ENCODE measurements at places on chromosomes 4 and X. TPM values are rescaled to one million over a fixed set of nuclear protein-coding genes. Genes with fewer than 3 reads are reported as not detected.

DNA sequence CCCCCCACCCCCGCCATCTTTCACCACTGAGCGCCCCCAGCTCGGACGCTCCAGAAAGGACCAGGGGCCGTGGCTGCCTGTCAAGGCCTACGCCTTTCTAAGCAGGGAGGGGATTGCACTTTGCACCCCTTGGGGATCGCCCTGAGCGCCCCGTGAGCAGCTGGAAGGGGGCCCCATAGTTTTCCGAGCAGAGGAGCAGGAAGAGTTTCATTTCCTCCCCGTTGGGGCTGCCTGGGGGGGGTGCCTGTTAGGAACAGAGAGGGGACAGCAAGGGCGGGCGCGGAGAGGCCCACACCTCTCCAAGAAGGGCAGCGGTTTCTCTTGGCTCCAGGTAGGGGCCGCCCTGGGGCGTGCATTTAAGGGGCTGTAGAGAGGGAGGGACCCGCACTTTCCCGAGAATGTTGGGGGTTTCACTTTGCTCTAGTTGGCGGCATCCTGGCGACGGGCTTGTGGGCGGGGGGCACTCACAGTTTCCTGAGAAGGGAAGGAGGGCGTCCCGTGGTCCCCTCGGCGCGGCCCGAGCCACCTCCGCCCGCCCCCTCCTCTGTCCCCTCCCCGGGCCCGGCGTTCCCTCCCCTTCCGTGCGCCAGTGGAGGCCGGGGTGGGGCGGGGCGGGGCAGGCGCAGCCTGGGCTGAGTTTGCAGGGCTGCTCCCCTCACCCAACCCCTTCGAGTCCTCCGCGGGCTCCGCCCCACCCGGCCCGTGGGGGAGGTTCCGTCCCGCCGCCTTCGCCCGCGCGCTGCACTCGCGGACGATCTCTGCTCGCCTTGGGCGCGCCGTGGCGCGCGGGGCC lies 82.3 kb upstream of the CD99 start:
- DNase-seq, result peak; percentile 84

GRCh38 chr4:124427095-124427767 lies 285.3 kb downstream of the ANKRD50 start:
- no peak for DNase-seq

DNA sequence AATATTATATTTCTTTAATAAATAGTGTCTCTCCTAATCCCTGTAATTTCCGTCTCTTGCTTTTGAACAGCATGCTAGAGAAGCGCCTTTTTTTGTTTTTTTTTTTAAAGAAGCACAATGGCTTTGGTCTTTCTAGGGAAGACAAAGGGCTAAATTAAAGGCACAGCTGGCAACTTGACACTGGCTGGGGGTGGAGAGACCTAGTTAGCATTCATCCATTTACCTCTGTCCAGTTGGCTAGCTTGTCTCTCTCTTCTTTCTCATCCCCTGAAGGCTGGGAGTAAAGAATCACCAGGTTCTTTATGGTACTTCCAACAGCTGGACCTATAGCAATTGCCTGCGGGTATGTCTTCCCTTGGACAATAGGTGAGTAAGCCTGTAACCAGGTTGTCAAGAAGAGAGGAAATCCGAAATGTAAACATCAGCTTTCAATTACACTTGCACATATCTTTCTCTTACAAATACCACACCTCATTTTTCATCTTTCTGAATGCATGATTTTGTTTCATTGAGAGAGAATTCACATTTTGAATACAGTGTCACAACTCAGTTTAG lies 178.4 kb upstream of the GPR101 start:
- no peak for DNase-seq

DNA sequence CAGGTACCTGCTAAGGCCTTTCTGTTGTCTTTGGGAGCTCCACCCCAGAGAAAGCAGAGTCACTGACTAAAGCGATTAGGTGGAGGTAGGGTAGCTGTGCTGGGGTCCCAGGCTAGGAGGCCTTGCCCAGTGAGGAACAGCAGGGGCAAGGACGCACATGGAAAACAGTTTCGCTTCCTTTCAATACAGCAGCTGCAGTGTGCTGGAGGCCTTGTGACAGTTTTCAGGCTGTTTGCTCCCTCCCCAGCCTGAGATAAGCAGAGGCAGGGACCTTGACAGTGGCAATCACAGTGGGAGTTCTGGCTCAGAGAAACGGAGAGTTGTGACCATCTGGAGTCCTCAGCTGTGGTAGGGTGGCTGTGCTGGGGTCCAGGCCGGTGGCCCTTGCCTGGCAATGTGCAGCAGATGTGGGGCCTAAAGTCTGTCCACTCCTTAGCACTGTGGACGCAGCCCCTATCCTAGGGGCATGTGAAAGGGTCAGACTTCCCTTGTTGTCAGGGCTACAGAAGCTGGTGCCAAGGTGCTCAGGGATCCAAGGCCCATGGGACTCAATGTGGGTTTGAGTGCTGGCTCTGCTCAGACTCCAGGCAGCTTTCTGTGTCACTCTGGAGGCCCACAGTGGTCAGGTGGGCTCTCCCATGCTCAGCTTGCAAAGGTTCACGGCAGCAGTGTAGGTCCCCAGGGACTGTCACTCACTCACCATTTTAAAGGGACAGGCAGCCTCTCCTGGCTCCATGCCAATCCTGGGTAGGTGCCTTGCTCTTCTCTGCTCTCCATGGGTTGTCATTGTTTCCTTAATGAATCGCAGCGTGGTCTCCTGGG lies 534.9 kb upstream of the FMR1 start:
- DNase-seq, result no peak

DNA sequence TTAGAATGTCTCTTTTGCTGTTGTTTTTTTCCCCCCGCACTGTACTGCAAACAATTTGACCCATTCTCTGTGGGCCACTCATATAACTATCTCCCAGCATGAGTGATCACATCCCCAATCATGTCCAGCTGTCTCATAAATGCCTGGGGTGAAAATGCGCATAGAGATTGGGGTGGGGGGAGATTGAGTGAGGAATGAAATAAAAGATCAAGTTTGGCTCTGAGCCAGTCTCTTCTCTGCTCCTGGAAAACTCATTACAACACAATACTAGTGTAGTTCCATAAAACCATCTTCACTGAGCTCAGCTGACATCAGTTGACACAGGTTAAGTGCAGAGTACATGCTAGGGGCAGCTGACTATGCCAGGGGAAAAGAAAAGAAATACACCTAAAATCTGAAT lies 96.9 kb downstream of the EGF start:
- no peak for DNase-seq

GRCh38 chrX:66164470-66164869 lies 423 bp downstream of the HEPH start:
- peak; percentile 1 for DNase-seq

GRCh38 chrX:106612393-106612763 lies 600 bp downstream of the RADX start:
- peak; percentile 26 for DNase-seq

DNA sequence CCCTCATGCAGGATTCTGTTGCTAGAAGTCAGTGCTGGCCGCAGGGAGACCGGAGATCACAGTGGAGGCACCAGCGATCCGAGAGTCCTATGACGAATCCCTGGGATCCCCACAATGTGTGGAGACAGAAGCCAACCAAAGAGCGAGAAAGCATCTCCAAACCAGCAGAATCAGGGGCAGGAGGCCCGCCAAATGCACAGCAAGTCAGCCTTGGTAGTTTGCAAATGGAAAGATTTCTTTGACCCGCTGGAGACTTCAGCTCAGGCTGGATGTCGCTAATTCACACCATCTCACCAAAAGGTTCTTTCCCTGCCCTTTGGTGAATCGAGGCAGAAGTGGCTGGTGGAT lies 505 bp upstream of the PKD2 start:
- no peak for DNase-seq

- no peak for DNase-seq
Measured at GRCh38 chr4:95552942-95553550, 4.3 kb upstream of the UNC5C start.

- DNase-seq, result peak; percentile 54
Measured at GRCh38 chrX:31483336-31483735, 411.5 kb upstream of the FTHL17 start.

DNA sequence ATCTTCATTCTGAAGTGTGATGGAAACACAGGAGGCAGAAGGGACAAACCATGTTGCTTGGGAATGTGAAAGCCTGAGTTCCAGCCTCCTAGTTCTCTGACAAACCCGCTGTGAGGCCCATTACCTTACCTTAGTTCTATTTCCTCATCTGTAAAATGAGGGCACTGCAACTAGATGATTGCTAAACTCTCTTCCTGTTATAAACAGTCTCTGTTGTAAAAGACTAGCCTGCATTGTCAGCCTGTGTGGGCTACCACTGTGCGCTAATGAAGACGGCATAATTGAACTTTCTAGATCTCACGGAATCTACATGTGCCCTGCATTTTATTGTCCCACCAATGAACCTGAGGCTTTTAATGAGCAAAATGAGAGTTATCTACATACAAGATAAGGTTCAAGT lies 147.2 kb downstream of the AFF2 start:
- DNase-seq, result no peak

DNA sequence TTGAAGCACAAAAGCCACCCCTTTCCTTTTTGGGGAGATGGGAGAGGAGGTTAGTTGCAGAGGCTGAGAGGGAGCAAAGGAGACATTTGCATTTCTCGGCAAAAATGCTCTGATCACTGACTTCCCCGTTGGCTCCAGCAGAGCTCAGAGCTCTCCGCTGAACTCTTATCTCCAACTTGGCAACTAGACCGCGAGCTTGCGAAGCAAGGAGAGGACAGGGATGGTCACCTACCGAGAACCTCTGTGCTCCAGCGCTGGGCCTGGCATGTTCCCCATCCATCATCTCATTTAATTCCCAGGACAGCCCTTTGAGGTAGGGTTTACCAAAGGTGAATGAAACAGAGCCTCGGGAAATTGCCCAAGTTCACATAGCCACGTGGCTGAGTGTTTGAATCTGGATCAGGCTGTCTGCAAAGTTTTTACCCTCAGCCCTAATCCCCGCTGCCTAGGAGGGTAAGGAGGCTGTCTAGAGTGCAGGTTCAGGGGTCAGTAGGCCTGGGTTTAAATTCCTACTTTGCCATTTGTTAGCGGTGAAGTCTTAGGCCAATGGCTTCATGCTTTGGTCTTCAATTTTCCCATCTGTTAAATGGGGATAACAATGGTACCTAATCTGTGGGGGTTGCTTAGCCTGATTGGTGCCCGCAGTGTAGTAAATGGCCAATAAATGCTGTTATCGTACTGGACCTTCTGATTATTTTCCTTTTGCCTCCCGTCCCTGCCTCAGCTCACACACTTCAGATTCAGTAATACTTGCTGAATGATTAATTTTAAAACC lies 3.8 kb upstream of the CITED1 start:
- no peak for DNase-seq

- DNase-seq, result peak; percentile 36
Measured at GRCh38 chr4:168849030-168849675, 160.9 kb downstream of the CBR4 start.

- DNase-seq, result no peak
Measured at GRCh38 chrX:3522101-3522650, 175.7 kb upstream of the MXRA5 start.

DNA sequence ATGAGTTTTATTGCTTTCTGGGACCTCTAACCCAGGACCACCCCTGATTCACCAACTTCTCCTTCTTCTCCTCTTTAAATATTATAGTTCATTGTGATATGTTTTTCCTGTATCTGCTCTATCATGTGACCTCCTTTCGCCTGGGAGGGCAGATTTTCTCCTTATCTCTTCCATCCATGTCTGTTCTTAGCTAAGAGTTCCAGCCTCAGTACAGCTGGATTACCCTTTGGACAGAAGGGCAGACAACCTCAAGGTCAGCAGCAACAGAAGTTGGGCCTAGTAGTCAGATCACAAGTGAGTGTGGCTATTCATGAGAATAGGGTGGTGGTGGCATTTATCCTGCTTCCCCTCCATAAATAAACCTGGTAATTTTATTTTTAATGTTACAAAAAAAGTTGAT lies 5.7 kb upstream of the XK start:
- no peak for DNase-seq

GRCh38 chr4:93184053-93184452 lies 644.5 kb upstream of the ATOH1 start:
- no peak for DNase-seq

DNA sequence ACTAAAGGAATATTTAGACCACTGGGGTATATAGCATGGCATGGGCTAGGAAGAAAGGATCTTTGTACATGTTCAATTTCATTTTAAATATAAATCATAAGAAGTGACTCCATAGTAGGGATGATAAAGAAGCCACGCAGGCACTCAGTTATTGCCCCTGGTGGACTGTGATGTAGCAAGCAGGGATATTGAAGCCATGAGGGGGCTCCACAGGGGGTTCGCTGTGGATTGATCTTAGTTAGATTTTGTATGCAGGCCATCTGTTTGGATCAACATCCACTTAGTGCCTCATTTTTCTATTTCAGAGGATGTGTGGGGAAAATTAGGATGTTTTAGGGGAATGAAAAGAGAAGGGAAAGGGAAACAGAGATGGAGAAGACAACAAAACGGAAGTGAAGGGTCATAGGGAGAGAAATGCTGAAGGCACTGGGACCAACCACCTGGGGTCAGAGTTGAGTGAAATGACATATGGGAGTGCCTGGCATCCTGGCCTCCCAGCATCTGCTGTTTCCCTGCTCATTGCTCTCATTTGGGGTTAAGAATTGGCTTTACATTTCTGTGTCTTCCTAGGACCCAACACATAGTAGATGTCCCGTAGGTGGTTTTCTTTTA lies 11.2 kb upstream of the FREM3 start:
- DNase-seq, result no peak

DNA sequence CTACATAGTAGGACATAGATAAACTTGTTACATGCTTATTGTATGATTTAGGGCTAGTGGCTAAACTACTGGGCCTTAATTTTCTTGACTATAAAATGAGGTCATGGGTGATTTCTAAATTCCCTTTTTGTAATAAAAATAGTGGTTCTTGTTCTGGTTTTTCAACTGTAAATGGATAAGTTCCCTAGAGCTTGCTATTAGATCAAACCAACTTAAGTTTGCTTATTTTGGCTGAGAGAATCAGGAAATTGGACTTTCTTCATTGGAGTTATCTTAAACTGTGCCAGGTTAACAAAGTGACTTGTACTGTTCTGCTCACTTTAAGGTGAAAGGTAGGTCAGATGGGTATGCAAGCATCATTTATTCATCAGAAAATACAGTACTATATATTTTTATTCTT lies 78.3 kb downstream of the PDLIM5 start:
- DNase-seq, result no peak

GRCh38 chrX:106917830-106918500 lies 2.2 kb upstream of the CLDN2 start:
- DNase-seq, result peak; percentile 83

DNA sequence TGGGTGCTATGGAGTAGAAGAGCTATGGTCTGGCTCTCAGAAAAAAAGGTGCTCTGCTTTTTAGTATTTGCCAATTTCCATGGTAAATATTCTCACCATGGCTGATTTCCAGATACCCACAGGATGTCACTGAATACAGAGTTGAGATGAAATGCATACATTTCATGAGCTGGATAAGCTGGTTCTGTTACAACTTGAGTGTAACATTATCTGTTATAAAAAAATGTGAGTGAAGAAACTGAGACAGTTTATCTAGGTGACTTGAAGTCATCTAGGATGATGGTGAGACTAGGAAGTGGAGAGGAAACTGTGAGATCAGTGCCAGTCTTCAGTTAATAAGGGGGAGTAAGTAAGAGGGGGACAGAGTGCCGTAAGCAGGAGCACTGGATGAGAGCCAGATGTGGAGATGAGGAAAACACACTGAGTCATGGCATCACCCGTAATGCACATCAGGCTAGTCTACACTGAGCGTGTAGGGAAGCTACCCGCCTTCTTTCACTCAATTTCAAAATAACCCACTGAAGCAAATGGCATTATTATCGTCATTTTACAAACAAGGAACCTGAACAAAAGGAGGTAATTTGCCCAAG lies 5.0 kb downstream of the HPSE start:
- no peak for DNase-seq

NAP1L3 gene
- polyA plus RNA-seq, result 0.08 TPM

GLRB gene
- polyA plus RNA-seq, result 1.2 TPM

LRIT3 gene
- 0.01 TPM for polyA plus RNA-seq

SAGE1 gene
- not detected for polyA plus RNA-seq

AKAP14 gene
- polyA plus RNA-seq, result not detected

XKRX gene
- 0.39 TPM for polyA plus RNA-seq

DCAF4L1 gene
- polyA plus RNA-seq, result 0.07 TPM
